ENCODE measurements at places on chromosomes 6 and 20. TPM values are rescaled to one million over a fixed set of nuclear protein-coding genes. Genes with fewer than 3 reads are reported as not detected.

CST3 gene
- total RNA-seq: 2,021 TPM

TTBK1 gene
- total RNA-seq: 0.06 TPM

RPS18 gene
- total RNA-seq: 2,963 TPM

DNA sequence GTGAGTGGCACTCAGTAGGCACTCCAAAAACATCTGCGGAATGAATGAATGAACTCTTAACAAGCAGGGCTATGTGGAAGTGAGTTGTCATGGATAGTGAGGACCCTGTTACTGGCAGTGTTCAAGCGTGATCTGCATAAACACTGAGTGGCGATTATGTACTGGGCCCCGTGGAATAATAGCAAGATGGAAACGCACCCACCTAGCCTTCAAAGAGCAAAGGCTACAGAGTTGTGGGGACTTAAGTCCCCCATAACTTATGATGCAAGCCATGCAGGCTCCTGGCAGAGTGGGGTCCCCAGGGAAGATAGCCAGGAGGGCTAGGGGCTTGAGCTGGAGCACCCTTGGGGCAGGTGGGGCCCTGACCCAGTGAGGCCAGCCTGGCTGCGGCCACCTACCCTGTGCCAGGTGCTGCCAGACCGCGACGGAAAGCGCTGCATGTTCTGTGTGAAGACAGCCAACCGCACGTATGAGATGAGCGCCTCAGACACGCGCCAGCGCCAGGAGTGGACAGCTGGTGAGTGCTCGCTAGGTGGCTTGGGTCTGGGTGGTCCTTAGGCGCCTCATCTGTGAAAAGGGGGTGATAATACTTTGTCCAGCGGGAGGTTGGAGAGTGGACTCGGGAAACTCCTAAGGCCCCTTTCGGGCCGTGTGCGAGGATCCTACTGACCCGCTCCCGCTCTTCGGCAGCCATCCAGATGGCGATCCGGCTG is 20.0 kb downstream of the DEF6 start:
- no peaks in the 10 kb centered on the region for H3K36me3 ChIP-seq
- H3K4me1 ChIP-seq: peaks cover 15% of the 10 kb centered on the region
- H3K4me3 ChIP-seq: peak overlapping the region; percentile 57
- no peaks in the 10 kb centered on the region for H3K27me3 ChIP-seq

- H3K27me3 ChIP-seq: no peaks in the 10 kb centered on the region
- H3K36me3 ChIP-seq: no peaks in the 10 kb centered on the region
These were observed 103.8 kb downstream of the BACH2 start for GRCh38 chr6:90192857-90193256.
